Activated CD8-positive, alpha-beta T cell treated with anti-CD3 and anti-CD28 coated beads, Interleukin-2, amount 10 ng/mL, durations not matched to agents 7 days and 5 days (primary cell): ENCODE measurements at places on chromosomes 7 and 10. TPM values are rescaled to one million over a fixed set of nuclear protein-coding genes. Genes with fewer than 3 reads are reported as not detected.

DNA sequence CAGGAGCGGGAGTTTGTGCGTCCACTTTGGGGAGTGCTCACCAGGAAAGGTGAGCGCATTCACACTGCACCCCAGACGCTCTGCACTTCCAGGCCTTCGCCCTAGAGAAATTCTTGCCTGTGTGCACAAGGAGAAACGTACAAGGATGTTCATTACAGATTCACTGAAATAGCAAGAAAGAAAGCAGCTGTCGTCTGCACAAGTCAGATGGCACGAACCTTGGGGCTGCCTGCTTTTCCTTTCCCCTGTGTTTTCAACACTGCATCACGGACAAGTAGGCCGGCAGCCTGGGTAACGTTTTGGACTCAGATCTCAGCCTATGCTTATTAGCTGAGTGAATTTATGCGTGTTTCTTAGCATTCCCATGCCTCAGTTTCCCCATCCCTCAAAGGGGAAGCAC is 546.8 kb upstream of the FOXK1 start:
- no peak for DNase-seq

GRCh38 chr7:141698247-141699015 is 3.5 kb downstream of the DENND11 start:
- DNase-seq, result no peak

DNA sequence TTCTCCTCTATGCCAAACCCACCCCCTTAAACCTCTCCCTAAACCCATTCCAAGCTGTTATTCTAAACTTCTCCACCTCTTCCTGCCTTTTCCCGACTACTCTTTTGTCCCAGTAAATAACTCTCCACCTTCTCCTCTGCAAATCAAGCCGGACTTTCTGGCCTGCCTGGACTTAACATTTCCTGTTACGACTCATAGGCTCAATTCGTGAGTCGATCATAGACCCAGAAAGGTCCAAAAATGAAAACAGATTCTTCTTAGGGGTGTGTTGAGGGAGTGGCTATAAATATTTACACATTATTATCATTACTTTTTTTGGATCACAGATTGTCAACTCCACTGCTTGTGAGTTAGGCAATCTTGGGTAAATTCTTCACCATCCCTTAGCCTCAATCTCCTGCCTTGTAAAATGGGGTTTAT is 59.0 kb upstream of the HABP2 start:
- no peak for DNase-seq

GRCh38 chr7:134931487-134931886 is 54.8 kb upstream of the AGBL3 start:
- no peak for DNase-seq

GRCh38 chr10:71582019-71582418 is 137.6 kb downstream of the C10orf105 start:
- DNase-seq, result no peak

GRCh38 chr7:657565-658119 is 68.9 kb upstream of the DNAAF5 start:
- DNase-seq, result no peak

DNA sequence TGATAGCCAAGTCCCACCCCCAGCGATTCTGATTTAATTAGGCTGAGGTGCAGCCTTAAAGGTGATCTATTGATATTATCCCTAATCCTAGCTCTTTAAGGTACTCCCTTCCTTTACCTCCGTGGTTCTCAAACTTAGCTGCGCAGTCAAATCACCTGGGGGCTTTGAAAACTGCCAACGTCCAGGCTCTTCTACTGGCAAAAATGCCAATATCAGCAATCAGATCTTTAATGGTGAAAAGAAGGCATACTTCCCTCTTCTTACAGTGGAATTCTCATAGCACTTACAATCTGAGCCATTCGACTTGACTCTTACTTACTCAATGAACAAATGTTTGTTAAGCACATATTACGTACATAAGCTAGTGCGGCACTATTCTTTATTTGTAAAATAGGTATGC is 704 bp upstream of the SLC35B4 start:
- DNase-seq, result no peak

DNA sequence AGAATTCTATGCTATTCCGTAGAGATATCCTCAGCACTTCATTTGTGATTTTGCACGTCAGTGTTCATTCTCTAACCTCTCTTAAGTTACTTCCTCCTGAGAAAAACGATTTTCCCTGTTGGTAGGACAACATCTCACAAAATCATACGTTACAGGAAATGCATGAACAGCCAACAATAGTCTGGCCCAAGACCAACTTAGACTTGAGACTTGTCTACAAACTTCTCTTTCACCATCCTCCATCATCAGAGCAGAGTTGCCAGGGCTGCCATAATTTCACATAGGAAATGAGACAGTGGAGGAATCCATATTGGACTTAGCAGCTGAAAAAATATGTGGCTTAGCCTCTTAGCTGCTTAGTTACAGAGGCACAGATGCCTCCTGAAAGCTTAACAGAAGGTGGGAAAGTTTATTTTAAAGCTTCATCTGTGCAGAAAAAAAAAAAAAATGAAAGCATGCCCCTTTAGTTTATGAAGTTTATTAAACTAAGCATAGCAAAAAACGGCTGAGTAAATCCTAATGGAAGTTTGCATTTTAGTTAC is 222.5 kb upstream of the CACNA2D1 start:
- no peak for DNase-seq

DNA sequence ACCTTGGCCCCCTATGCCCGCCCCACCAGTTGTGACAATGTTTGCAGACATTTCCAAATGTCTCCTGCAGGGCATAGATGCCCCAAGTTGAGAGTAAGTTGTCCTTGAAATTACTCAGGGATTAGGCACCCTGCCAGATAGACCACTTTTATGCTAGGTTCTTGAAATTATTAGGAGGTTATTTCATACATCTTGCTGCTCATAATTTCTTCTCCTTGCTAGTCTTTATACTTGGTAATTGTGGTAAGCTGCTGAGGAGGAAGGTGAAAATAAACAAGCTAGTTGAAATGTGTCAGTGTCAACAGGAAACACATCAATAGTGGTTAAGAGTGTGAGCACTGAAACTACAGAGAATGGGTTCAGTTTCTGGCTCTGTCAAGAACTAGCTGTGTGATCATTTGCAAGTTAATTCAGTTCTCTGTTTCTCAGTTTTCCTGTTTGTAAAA is 63.7 kb upstream of the AOAH start:
- peak; percentile 38 for DNase-seq

- DNase-seq, result no peak
Measured at GRCh38 chr10:131743190-131744151, 157.3 kb upstream of the PPP2R2D start.

Gene RSBN1L
- 24.5 TPM for total RNA-seq
